ENCODE measurements at places on chromosomes 12 and 14.
A peak's percentile ranks its signal among the peaks of the same experiment; 100 is the strongest.

DNA sequence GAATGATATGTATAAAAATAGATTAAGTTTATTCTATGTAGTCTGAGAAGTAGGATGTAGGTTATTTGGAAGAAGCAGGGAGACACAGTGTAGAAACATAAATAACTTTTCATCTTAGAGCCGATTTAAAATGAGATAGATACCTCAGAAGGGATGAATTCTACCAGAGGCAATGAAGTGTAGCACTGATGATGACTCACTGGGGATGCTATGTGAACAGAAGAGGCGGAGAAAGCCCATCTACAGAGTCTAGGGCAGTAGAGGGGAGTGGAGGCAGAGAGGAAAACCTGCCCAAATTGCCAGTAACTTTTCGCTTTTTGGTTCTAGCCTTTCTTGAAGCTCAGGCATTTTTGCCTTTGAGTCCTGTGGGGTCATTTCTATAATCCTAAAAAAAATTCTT, 451.8 kb downstream of the ATP23 start:
- peak; percentile 72 for DNase-seq

DNA sequence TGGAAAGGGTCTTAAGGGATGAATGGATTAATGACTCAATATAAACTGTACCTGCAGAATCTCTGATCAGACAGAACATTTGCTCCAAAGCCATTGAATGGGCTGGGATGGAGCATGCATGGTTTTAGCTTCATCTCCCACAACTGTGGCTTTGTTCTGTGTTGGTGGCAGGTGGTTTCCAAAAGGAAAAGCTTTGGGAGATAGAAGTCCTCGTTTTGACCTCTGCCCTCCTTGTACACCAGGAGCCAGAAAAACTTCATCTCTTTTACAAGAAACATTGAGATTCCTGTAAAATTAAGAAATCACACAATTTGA, 39.5 kb downstream of the GPR65 start:
- DNase-seq = no peak

DNA sequence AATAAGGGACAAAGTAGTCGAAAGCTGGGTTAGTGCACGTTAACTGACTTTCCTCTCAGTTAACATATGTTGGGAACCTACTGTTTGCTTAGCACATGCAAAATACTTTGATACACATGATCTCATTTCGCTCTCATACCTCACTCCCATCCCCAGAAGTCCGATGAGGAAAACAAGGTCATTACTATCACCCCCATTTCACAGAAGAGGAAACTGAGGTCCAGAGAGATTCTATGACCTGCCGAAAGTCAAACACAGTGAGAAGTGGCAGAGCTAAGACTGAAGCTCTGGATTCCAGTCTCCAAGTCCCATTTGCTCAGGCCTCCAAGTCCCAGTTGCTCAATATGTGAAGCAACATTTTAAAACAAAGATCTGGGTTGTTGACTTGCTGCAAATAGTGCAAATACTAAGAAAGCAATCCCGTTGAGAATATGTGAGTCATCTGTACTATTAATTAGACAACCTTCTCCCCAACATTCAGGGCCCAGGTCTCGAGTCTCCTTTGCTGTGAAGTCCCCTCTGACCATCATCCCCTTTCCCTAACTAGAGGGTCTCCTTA, 170.6 kb upstream of the PWP1 start:
- no peak for DNase-seq

DNA sequence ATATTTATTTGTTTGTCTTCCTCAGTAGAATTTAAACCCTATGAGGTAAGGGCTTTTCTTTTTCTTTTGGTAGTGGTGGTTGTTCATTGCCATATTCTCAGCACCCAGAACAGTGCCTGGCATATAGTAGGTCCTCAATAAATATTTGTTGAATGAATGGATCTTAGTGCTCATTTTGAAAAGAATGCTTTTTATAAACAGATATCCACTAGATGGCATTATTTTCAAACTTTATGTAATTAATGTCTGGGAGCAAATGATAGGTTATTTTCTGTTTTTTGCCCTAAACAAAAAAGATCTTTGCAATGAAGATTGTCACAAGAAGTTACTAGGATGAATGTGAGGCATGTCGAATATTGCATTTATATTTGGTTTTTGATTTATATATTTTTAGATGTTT, 64.1 kb downstream of the RAD51B start:
- no peak for DNase-seq

GRCh38 chr14:62645649-62646048, 399.6 kb downstream of the KCNH5 start:
- no peak for DNase-seq

DNA sequence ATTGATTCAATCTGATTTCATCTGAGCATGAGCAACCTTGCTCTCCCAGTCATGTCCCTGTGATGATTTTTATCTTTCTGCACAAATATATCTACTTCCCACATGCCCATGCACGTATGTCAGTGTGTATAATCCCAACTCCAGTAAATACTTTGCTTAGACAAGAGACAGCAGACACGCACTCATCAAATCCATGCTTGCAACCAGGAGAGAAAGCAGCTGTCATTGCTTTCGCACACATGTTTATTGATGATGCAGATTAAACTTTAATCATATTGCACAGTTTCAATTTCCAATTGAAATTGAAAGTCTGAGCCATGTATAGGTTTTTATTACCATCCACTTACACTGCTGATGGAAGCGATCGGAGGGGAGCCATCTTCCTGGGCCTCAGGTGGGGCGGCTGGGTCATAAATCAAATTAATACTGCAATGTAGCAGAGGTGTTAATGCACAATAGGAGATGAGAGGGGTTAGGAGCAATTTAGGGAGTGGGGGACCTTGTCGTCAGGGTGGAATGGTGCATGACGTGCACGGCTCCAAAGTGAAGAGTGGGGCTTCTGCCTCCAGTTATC, 68.6 kb upstream of the SRRM4 start:
- DNase-seq = no peak

- DNase-seq = no peak
These were observed 267.5 kb downstream of the TMEM121 start for GRCh38 chr14:105793836-105794235.

DNA sequence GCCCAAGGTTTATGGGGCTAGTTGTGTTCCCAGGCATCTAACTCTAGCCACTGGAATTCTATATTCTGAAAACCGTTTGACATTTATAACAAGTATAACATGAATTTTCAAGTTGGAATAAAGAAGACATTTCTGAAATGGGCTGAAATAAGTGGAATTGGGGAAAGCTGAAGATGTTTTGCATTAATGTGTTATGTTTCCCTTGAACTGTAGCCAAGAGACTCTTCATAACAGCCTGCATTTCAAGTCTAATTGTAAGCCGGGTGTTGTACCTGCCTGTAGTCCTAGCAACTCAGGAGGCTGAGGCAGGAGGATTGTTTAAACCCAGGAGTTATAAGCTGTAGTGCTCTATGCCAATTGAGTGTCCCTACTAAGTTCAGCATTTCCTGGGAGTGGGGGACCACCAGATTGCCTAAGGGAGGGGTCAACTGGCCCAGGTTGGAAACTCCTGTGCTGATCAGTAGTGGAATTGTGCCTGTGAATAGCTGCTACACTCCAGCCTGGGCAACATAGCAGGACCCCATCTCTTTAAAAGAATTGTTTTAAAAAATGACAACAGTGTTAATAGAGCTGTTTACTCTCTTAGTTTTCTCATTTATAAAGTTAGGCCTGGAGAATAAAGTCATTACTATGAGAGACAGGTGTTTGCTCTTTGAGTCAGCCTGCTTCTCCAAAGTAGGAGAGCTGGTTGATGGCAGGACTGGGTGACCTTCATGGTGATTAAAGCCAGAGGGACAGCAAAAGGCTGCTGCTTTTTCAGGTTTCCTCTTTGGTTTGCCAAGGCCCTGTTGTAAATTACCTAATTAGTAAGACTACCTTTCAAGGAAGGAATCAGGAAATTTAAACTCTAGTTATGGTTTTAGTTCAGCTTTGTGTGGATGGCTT, 483.6 kb upstream of the RGS6 start:
- DNase-seq = no peak

GRCh38 chr14:92926931-92927330, 4.0 kb downstream of the CHGA start:
- DNase-seq = no peak

DNA sequence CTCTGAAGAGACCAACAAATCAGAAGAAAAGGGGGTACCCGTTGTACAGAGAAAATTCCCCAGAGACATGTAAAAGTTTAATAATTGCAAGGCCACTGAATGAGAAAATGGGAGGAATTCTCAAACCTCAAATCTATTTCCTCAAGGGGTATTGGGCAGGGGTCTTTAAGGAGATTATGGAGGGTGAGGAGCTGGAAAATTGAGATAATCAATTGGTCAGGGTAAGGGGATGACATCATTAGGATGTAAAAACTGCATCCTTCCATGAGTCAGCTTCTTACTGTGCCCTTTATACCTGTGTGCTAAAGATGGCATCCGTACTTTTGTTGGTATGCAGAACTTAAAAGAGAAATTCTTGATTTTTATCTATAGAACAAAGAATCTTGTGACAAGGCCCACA, 641.5 kb downstream of the LRFN5 start:
- DNase-seq = no peak

DNA sequence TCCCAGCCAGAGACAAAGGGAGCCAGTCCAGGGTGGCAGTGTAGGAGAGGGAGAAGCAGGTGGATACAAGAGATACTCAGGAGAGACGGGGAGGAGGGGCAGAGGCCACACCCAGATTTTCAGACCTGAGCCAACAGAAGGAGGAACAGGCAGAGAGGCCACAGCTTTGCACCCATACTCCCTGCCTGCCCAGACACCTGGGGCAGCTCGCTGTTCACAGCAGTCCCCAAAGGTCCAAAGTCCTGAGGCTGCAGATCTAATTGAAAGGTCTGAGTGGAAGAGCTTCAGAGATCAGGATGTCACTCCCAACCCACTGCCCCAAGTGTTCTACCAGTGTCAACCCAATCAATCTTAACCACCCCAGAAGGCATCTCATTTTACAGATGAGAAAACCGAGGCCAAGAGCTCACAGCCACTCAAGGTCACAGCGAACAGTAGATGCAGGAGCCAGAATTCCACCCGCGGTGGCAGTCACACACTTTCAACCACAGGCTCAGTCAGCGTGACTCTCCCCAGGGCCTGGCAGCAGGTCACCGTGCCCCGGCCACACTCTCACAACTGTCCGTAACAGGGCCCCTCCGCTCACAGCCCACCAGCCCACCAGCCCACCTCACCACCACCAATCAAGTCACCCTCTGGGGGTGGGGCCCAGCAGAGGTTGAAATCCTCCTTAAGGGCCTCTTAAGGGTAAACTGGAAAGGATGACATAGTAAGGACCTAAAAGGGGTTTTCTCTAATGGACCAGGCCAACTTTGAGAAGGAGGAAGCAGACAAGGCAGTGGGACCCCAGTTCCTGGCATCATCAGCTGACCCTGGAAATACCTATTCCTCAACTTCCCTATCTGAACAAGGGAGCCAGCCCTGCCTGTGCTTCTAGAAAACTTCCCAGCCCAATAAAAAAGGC, 33.3 kb downstream of the ACTN1 start:
- DNase-seq = no peak

DNA sequence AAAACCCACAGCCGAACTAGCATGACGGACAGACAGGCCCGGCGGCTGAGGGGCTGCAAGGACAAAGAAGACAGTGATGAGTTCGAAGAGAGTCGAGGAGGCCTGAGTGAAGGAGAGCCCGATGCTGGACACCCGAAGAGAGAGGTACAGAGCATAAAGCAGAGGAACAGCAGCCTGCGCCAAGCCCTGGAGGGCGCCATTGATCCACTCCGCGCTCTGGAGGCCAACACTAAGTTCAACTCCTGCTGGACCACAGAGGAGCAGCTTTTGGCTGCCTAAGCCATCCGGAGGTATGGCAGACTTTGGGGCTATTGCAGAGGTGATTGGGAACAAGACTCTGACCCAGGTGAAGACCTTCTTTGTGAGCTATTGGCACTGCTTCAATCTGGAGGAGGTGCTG, 7.8 kb upstream of the PLXNC1 start:
- no peak for DNase-seq

- no peak for DNase-seq
These were observed 535.3 kb downstream of the GALC start for GRCh38 chr14:87457720-87458119.

- no peak for DNase-seq
These were observed 32.7 kb downstream of the MED6 start for GRCh38 chr14:70567791-70568190.

- DNase-seq = no peak
These were observed 43.2 kb downstream of the MGAT4C start for GRCh38 chr12:86213012-86213411.

DNA sequence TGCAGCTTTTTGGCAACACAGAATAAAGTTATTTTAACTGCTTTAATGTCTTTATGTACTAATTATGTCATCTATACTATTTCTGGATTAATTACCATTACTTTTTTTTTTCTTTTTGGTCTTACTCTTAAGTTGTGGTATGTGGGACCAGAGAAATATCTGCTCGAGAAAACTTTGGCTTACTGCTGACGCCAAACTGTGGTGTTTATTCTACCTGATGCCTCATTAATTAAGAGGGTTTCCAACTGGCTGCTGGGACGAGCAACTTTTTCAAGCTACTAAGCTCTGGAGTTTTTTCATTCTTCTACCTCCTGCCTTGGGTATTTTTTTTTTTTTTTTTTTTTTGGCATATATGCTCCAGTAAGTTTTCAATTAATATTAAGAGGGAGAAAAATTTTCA, 1257.5 kb downstream of the FSCB start:
- no peak for DNase-seq

DNA sequence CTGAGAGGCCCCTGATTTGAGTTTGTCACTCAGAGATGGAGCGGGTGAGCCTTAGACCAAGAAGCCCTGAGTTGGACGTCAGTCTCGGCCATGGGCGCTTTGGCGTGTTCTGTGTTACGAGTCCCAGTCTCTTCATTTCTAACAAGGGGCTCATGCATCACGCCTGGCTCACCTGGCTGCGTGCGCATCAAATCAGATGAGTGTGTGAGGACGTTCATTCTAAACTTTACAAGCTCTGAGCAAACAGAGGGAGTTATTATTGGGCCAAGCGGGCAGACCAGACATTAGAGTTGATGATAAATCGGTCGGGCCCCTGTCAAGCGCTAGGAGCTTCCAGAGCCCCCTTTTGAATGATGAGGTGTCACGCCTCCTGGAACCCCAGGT, 117.2 kb downstream of the CALM1 start:
- no peak for DNase-seq

- DNase-seq = no peak
These were observed 2.3 kb upstream of the GPX2 start for GRCh38 chr14:64944861-64945260.

DNA sequence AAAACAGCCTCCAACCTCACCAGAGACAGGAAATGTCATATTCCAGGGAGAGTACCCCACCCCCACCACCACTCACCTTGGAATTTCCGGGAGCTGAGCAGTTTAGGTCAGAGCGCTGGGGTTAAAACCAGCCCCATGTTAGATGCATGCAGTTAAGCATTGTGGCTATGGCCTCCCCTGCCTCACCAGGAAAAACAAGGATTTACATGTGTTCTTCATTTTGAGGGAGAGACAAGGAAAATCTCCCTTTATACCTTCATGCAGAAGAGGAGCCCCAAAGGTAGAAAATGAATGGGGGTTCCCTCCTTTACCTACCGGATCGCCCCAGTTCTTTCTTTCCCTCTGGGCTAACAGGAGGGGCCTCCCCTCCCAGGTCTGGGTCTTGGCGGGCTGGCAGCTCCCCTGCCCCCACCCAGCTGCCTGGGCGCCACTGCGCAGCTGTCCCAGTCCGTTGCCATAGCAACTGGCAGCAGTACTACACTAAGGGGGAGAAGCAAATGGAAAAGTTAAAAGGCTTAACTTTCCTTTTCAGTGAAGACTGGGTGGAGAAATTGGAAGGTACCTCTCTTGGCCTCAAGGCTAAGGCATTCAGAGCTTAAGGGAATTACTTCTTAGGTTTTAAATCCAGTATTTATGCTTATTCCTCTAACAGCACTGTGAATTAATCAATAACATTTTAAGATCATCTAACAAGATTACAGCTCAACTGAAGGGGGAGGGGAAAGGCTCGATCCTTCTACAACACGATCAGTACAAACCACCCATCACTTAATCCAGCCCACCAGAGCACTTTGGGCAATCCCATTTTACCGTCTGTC, 20.5 kb downstream of the CBX5 start:
- DNase-seq = peak; percentile 89
